ENCODE measurements at places on chromosomes 11 and 22. TPM values are rescaled to one million over a fixed set of nuclear protein-coding genes. Genes with fewer than 3 reads are reported as not detected.

NCF4 gene
- total RNA-seq, result 6.4 TPM

- DNase-seq, result no peak
Observed at GRCh38 chr11:117588166-117588810, 208.7 kb downstream of the DSCAML1 start.

GRCh38 chr11:79393362-79394043 is 47.3 kb downstream of the TENM4 start:
- DNase-seq, result no peak

DNA sequence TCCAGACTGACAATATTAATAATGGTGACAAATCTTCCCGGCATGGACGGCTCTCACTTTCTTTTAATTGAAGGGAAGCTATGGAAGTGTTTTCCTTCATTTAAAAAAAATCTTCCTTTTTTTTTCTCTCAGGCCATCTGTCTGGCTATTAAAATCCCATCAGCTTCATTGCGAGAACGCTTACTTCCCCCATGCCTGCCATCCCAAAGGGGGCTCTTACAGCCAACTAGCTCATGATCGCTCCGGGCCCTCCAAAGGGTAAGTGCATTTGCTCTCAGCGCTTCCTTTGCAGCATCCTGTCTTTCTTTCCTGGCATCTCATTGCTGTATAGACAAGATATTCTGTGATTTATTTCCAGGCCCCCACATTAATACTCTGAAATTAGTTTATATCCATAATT is 20.7 kb downstream of the CACNG2 start:
- DNase-seq, result peak; percentile 4

- no peak for DNase-seq
Observed at GRCh38 chr11:118139578-118139977, 13.0 kb downstream of the SCN4B start.

GRCh38 chr11:63762654-63763495 is 5.7 kb downstream of the ZFTA start:
- peak; percentile 54 for DNase-seq

DNA sequence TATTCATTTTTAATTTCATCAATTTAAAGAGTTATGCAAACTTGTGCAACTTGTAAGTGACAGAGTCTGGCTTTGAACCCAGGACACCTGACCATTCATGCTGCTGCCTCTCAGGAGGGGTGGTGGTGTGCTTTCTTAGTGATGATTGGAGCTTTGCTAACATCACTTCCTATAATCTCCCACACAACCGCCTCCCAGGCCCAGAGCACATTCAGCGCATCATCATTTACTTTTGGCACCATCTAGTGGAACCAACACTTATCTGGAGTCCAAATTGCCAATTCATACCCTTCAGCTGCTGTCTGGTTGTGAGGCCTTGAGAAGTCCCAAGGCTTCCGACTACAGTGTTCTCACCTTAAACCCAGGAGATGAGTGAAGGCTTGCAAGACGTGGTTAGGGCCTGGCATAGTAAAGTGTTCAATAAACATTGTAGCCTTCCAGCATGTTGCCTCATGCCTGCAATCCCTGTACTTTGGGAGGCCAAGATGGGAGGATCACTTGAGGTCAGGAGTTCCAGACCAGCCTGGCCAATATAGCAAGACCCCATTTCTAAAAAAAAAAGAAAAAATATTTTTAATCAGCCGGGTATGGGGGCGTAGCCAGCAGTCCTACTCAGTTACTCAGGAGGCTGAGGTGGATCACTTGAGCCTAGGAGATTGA is 1.1 kb upstream of the TTLL1 start:
- peak; percentile 87 for DNase-seq

GRCh38 chr22:41047801-41048211 is 44.6 kb upstream of the EP300 start:
- DNase-seq, result no peak

DNA sequence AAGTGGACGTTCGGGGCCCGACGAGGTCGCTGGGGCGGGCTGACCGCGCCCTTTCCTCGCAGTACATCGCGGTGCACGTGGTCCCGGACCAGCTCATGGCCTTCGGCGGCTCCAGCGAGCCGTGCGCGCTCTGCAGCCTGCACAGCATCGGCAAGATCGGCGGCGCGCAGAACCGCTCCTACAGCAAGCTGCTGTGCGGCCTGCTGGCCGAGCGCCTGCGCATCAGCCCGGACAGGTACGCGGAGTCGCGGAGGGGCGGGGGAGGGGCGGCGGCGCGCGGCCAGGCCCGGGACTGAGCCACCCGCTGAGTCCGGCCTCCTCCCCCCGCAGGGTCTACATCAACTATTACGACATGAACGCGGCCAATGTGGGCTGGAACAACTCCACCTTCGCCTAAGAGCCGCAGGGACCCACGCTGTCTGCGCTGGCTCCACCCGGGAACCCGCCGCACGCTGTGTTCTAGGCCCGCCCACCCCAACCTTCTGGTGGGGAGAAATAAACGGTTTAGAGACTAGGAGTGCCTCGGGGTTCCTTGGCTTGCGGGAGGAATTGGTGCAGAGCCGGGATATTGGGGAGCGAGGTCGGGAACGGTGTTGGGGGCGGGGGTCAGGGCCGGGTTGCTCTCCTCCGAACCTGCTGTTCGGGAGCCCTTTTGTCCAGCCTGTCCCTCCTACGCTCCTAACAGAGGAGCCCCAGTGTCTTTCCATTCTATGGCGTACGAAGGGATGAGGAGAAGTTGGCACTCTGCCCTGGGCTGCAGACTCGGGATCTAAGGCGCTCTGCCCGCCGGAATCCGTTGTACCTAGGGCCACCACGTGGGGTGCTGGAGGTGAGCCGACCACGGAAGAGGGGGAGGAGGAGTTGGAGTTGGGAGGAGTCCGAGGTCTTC is 771 bp downstream of the MIF start:
- peak; percentile 80 for DNase-seq

DNA sequence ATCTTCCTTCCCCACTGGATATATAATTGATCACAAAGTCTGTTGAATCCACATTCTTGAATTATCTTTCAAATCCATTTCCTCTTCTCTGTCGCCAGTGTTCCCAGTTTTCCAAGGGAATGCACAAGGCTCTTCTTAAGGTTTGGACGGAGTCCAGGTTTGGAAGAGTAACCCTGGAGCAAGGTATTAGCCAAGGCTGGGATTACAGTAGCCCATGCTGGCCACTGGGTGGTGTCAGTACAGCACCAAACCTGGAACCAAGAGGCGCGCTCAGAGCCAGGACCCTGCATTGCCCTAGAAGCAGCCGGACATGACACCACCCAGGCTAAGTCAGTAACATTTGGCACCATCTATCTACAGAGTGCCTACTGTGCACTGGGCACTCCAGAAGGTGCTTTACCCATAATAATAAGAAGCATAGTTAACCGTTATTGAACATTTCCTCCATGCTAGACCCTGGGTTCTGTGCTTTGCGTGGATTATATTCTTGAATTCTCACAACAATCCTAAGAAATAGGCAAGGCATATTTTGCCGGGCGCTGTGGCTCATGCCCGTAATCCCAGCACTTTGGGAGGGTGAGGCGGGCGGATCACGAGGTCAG is 48.0 kb upstream of the CLPB start:
- peak; percentile 70 for DNase-seq

DNA sequence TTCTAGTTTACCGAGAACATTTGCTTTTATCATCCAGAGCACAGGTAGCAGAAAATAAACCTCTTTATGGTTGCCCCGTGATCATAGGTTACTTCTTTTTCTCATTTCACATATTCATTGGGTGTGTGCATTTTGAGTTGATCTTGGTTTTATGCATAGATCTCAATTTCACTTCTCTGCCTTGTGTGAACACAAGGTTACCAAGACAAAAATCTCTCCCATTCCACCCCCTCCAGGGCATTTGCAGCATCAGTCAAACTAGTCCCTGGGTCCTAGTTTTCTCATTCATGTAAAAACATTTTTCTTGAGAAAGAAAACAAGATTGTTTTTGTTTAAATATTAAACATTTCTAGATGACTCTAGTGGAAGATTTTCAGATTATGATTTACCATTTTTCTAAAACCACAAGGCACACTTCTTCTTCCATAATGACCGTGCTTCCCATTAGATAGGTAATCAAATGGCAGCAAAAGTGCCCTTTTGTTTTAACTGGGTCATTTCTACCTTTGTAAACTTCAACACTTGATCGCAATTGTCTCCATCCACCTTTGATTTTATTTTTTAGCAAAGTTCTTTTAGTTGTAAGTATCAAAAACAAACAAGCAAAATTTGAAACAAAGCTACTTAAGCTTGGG is 526.6 kb upstream of the CADM1 start:
- DNase-seq, result no peak

- DNase-seq, result no peak
Observed at GRCh38 chr11:128965485-128965884, 22.8 kb upstream of the TP53AIP1 start.

- DNase-seq, result no peak
Observed at GRCh38 chr11:35917676-35918075, 26.2 kb upstream of the LDLRAD3 start.

DNA sequence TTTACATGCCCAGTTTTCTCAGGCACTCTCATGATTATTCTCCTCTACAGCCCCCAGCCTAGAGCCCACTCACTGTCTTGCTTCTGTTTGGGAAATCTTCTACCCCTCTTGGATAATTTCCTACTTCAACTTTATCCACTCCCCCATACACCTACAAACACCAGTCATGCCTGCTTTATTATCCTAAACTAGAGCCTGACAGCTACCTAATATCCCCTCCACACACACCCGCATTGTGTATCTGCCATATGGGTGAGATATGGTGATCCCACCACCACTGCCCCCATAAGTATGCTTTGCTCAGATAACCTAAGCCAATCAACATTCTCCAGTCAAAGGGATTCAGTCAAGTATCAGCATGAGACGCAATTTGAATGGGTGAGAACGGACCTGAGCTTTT is 15.3 kb upstream of the FJX1 start:
- DNase-seq, result no peak

DNA sequence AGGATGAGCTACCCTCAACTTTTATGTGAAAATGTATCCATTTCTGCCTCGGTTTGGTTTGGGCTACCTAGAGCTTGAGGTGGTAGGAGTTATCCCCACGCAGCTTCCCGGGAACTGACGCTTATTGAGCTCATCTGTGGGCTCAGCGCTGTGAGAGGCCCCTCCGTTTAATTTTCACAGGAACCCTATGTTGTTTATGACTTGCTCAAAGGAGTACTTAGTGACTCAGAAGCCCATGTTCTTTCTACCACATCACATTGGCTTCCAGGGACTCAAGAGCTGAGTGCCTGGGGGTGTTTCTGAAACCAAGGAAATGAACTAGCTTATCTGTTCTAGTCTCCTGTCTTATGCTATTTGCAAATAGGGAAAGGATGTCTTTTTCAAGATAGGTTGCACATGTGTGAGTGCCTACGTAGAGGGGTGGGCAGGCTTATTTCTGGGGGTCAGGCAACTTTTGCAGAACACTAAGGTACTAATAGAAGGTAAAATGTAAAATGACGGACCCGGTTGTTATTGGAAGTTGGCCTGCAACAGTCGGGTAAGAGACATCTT is 40.5 kb downstream of the MICAL2 start:
- DNase-seq, result no peak

DNA sequence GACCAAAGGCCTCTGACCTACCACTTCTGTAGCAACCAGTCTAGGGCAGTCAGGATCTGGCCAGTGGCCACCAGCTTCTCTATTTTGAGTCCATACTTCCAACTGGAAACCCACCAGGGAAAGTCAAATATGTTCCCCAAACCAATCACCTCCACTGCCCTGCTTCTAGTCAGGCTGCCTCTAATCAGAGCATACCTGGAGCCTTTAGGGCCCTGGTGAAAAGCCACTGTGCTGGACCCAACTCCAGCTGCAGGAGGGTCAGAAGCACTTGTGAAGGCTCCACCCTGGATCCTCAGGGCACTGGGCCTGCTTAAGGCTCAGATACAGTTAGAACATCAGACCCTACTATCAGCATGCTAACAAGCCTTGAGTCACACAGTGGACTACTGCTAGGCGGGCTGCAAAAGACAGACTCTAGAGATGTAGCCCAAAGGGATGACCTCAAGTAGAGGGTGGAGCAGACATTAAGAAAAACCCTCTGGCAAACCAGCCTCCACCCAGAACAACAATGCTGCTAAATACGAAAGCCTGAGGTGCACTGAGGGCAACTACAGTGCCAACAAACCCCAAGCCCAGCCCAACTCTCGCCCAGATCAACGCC is 69.2 kb downstream of the DGCR2 start:
- DNase-seq, result no peak
